ENCODE measurements at places on chromosomes 4 and X.
A peak's percentile ranks its signal among the peaks of the same experiment; 100 is the strongest.

DNA sequence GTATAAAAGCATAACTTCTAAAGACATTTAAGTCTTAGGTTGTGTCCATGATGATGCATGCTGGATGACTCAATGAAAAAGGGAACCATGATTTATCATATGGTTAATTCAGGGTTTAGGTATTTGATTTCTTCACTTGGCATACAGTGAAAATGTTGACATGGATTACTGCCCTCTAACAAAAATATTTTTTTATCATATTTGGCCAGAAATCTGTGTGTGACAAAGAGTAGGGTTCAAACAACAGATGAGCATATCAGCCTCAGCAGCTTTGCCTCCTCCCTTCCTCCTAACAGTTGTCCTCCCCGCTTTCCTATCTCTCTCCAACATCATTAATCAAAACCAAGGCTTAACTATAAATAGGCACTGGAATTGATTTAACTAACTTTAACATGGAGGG lies 46.3 kb downstream of the ARHGAP6 start:
- DNase-seq = no peak

- DNase-seq = no peak
Observed at GRCh38 chrX:8289523-8289922, 118.5 kb upstream of the VCX2 start.

DNA sequence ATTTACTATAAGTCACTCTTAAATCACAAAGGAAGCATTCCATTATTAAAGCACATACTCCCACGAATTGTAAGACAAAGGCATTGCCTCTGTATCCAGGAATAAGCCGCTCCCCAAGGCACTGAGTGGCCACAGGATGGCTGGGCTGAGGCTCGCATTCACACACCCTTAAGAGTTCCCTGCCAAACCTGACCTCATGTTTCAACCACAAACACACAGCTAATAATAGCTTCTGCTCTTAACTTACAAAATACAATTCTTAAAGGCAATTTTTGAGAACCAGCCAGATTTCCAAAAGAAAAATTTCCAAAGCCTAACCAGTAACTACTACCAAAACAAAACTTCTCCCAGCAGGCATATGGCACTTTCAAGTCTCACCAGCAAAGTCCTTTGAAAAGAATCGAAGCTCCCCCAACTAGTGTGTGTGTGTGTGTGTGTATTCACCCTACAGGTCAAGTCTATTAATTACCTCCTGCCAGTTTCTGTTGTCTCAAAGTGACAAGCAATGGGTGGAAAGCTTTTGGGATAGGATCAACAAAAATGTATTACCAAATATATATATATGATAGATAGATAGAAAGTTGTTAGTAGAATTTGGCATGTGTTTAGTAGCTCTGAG lies 36.0 kb downstream of the ARHGAP6 start:
- DNase-seq = no peak

GRCh38 chr4:108742451-108743420 lies 20.1 kb downstream of the ETNPPL start:
- no peak for DNase-seq

DNA sequence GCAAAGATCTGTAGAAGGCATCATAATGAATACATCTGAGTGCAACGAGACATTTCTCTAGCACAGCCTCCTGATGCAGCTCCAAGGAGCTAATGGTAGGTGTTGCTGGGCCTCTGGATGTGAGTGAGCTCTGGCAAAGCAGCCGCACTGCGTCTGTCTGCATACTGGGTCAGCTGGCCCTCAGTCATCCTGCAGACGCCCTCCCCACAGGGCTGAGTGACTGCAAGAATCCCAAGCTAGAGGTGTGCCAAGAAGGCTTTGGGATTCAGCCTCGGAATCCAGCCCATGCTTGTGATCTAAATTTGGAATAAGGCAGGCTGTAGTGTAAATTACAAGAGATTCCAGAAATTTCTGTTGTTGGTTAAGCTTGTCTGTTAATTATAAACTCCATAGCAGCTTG lies 18.5 kb downstream of the HERC3 start:
- peak; percentile 74 for DNase-seq

DNA sequence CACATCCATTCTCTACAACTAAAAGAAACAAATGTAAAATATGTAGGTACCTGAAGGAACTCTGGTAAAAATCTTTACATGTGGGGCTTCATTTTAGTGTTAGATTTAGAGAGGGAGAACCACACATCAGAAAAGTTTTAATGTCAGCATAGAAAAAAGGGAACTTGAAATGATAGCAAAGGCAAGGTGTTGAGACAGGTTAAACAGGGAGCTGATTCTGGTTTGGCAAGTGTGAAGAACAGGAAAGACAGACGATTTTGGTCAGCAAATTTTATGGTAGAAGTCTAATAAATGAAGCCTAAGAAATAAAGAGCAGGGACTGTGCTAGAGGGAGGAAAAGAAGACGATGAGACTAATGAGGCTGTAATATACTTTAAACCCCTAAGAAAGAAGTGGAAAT lies 67.6 kb upstream of the COX18 start:
- DNase-seq = no peak

DNA sequence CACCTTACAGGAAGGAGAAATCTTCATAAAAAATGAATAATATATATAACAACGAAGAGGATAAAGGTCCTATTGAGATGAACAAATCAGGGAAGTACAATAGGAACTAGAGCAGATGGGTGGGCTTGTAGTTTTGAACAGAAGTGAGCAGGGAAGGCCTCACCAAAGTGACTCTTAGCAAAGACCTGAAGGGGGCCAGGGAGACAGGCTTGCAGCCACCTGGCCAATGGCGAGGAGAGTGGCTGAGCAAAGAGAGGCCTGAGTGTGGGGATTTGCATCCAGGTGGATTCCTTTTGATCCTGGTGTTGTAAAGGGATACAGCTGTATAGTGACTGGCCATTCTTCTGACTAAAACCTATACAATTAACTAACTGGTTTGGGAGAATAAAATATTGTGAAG lies 354.1 kb downstream of the CAMK2D start:
- DNase-seq = no peak

DNA sequence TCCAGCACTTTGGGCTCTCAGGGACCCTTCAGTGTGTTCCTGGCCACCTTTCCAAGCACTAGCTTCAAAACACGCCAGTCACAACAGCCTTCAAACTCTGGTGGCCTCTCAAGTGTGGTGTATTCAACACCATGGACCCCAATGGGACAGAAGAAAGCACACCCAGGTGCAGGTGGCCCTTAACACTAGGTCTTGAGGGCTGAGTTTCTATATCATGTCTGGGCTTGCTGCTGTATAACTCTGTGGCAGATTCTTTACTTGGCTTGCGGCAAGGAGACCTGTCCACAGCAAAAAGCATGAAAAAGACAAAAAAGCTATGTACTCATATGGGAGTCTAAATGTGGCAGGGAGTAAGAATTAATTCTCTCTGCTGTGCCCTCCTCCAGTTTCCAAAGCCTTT lies 23.1 kb downstream of the MSL3 start:
- DNase-seq = no peak
